ENCODE measurements at places on chromosomes 5 and 9.

DNA sequence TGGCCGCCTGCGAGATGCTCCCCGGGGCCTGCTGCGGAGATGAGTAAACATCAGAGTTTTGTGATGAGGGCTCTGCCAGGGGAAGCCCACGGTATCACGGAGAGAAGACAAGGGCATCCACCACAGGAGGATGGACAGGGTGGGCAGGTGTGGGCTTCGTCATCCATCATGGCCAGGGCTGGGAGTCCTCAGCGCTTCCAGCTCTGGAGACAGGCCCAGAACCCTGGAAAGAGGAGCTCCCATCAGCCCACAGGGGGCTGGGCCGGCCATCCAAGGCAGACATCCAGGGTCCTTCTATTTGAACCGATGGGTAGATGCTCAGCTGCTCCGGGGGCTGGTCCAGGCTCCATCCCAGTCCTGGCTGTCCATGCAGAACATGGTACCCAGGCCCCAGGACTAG is 22.1 kb upstream of the FCN1 start:
- no peak for DNase-seq

DNA sequence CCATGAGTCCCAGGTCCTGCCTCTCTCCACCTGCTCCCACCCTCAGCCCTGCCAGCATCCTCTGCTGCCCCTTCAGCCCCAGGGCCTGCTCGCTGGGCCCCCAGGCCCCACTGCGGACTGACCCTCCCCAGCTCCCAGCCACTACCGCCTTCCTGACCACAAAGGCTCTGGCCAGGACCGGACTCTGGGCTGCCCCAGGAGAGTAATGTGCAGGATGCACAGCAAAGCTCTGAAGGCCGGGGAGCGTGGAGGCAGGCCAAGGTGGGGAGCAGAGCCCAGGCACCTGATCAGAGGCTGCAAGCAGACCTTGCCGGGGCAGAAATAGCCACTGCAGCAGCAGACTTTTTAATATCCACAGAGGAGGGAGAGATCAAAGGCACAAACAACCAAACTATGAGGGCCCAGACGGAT is 27.9 kb downstream of the IPPK start:
- DNase-seq: no peak

DNA sequence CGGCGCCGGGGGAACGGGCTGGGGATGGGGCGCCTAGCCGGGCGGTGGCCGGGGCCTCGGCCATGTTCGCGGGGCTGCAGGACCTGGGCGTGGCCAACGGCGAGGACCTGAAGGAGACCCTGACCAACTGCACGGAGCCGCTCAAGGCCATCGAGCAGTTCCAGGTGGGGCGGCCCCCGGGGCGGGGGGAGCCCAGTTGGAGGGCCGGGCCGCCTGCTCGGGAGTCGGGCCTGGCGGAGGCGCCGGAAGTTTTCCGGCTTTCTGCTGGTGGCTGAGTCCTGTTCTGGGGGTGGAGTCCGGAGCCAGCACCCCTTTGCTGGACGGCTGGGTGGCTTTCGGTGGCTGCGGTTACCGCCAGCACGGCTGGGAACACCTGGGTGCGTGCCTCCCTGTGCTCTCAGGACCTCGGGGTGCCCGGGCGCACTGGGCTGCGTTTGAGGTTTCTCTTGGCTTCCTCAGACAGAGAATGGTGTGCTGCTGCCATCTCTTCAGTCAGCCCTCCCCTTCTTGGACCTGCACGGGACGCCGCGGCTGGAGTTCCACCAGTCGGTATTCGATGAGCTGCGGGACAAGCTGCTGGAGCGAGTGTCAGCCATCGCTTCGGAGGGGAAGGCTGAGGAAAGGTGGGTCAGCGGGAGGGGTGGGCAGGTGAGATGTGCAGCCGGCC is 454 bp downstream of the NELFB start:
- no peak for DNase-seq

DNA sequence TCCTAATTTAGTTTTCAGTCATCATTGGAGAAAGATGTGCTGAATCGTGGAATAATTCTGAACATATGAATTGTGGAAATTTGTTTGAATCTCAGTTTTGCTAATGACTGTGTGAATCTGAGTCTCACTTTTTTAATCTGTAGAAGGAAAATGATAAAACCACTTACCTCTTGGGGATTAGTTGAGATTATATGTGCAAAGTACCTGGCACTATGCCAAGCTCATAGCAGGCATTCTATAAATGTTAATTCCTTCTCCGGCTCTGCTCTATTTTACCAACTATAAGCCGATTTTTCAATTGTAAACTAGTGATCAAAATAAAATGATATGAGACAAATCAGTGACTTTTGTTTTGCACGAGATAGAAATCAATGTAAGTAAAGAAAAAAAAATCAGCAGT is 290.8 kb downstream of the TRPM3 start:
- DNase-seq: no peak

GRCh38 chr9:911005-911404 is 65.5 kb upstream of the DMRT3 start:
- DNase-seq: no peak

- DNase-seq: no peak
Measured at GRCh38 chr5:32018476-32019436, 155.4 kb downstream of the GOLPH3 start.

DNA sequence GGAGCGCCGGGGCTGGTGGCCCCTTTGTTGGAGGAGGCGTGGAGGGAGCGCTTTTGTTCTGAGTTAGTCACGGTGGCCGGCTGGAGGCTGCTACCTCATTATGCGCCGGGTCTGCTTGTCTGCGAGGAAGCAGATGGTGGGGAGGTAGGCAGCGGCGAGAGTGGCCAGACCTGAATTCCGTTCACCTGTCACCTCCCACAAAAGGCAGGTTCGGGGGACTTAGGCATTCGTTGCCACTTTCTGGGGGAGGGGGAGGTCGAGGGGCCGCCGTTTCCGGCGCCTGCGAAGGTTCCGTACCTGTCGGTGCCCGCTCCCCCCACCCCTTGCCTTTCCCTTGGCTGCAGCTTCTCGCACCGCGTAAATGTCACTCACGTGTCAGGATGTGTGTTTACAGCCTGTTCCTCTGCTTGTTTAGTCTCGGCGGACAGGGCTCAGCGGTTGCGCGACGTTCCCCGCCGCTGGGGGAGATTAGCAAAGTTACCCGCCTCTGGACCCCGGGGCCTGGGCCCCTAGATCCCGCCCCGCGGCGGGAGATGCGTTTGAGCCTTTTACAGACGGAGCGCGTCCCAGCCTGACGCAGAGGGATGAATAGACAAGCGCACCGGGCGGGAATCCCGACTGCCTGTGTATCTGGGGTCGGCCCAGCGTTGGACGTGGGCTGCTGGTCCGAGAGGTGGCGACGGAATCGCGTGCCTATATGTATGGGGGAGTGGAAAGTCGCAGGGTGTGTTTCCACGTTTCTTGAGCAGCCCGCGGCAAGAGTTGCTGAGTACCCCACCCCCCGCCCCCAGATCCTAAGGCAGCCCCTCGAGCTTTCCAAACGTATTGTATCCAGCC is 2.7 kb upstream of the LHX2 start:
- no peak for DNase-seq

DNA sequence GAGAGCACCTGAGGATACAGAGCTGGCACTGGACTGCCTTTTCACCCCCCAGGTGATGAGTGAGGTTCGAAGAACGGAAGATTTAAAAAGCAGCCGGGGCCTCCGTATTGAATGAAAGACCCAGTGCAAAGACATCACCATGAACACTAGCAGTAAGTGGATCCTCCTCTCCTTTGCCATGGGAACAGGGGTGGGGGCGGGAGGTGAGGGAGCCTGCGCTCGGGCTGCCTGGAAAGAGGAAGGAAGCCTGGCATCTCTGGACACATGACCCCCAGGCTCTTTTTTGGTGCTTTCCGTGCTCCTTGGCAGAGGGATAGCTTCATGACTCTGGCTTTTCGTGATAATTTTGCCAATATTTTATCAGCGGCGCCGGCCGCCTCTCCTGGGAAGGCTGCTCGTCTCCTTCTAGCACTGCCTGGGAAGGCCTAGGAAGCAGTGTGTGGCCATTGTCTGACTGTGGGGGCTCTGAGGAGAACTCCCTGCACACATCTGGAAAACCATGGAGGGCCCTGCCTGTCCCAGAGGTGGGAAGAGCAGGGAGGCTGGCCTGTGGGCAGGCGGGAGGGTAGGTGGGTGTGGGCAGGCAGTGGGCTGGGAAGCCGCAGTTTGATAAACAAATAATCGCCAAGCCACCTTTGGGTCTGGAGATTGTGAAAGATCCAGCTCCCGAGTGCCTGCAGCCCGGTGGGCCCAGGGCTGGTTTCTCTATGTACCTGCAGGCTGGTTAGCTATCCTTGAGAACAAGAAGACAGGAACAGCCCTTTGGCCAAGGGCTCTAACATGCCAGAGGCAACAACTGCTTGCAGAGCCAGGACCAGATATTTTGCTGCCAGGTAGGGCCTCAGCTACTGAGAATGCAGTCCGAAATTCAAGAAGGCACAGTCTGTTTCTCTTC is 911 bp downstream of the ABLIM3 start:
- no peak for DNase-seq

DNA sequence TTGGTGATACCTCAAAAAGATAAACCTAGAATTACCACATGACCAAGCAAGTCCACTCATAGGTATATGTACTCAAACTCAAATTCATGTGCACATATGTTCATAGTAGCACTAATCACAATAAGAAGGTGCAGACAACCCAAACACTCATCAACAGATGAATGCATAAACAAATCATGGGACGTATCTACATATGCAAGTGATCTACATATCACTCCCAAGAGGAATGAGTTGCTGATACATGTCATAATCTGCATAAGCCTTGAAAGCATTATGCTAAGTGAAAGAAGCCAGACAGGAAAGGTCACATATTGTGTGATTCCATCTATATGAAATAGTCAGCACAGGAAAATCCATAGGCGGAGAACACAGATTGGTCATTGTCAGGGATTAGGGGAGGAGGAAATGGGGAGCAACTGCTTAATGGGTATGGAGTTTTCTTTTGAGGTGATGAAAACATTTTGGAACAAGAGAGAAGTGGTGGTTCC is 10.6 kb upstream of the GPX8 start:
- DNase-seq: no peak

DNA sequence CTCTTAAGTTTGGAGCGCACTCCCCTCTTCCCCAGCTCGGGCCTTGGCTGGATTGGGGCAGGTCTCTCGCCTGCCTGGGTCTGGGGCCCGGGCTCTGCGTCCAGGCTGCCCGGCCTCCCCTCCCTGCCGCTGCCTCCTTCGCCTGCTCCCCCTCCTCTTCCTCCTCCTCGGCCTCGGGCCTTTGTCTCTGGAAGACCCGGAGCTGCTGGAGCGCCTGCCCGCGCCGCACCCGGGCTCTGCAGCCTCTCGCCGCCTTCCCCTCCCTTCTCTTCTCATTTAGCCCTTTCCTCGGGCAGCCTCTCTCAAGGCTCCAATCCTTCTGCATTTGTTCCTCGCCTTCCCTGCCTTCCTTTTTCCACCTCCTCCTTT is 218.5 kb downstream of the C9orf50 start:
- no peak for DNase-seq

DNA sequence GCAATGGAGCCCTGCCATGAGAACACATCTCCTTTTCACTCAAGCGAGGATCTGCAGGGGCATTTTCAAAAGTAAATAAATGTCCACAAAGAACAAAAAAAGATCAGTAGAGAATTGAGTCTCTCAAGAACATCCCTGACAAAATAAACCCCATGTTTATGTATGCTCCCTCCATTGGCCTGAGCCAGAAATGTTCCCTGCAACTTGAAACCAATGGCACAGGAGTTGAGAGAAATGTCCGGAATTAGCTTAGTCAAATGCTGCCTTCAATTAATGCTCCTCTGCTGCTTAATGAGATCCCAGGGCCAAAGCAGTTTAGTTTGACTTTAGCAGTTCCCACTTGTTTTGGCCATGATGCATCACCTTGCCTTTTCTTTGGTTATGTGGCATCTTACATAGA is 238.3 kb downstream of the EBF1 start:
- no peak for DNase-seq

DNA sequence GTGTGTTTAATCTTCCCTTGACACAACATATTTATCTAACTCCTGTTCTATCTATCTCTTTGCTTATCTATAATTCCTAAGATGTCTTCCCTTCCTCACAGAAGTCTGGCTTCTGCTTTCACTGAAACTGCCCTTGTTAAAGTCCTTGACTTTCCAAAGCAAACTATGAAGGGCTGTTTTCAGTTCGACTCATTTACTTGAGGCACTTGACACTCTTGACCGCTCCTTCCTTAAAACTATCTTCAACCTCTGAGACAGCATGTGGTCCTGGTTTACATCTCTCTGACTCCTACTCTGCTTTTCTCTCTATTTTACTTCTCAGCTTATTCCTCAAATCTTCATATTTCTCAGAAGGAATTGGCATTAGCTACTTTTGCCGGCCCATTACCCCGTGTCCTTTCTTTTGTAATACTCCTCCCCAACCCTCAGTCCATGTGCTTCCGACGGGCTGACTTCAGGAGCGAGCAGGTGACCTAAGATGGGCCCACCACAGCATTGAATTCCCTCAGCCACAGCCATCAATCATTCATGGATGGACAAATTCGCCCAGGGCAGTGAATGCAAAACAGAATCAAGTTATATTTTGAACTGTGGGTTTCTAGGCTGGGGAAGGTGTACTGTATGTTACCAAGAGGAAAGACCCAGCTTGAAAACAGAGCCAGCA is 1089.2 kb downstream of the PTPRD start:
- no peak for DNase-seq

DNA sequence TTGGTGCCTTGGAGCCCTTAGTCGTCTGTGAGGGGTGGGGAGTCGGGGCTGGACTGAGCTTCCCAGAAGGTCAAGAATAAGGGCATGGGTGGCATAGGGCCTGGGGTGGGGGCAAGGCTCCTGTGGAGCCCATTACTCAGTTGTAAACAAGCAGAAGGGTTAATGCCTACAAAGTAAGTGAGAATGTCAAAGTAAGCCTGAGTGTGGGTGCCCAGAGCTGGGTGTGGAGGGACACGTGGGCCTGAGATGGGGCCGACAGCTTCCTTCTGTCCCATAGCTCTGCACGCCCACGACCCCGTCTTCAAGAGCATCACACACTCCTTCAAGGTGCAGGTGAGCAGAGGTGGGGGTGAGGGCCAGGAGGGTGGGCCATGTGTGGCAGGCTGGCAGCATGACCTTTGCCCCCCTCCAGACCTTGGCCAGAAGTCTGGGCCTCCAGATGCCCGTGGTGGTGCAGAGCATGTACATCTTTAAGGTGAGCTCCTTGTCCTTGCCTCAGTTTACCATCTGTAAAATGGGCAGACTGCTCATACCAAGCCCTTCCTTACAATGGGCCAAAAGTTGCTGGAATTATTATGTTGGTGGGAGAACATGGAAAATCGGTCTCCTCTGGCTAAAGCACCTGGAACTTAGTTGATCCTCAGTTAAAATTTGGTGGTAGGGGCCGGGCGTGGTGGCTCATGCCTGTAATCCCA is 11.1 kb downstream of the DOLK start:
- DNase-seq: no peak

GRCh38 chr5:74337254-74337983 is 303.1 kb downstream of the ENC1 start:
- no peak for DNase-seq

- DNase-seq: no peak
Measured at GRCh38 chr5:132813599-132814502, 749 bp downstream of the SOWAHA start.

- no peak for DNase-seq
Measured at GRCh38 chr9:126454795-126455194, 128.2 kb downstream of the MVB12B start.

GRCh38 chr5:43973318-43973717 is 370.3 kb downstream of the NNT start:
- DNase-seq: no peak
